MCF 10A (cell line): ENCODE measurements at places on chromosomes 2 and 18.

DNA sequence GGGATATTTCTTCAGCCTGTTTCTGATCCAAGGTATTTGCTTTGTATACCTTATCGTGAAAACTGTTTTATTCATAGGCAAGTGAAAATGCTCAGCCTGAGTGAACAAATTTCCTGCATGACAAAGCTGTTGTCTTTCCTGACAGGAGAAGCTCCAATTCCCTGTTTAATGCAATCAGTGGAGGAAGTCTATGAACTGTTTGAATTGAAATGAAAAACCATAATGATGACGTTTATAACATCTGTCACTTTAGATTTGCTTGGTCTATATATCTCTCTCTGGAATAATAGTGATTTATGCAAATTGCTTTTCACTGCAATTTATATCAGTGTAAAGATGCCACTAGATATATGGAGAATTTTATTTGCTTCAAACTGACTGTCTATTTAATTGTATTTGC is 239.4 kb upstream of the HNMT start:
- no peak for DNase-seq

DNA sequence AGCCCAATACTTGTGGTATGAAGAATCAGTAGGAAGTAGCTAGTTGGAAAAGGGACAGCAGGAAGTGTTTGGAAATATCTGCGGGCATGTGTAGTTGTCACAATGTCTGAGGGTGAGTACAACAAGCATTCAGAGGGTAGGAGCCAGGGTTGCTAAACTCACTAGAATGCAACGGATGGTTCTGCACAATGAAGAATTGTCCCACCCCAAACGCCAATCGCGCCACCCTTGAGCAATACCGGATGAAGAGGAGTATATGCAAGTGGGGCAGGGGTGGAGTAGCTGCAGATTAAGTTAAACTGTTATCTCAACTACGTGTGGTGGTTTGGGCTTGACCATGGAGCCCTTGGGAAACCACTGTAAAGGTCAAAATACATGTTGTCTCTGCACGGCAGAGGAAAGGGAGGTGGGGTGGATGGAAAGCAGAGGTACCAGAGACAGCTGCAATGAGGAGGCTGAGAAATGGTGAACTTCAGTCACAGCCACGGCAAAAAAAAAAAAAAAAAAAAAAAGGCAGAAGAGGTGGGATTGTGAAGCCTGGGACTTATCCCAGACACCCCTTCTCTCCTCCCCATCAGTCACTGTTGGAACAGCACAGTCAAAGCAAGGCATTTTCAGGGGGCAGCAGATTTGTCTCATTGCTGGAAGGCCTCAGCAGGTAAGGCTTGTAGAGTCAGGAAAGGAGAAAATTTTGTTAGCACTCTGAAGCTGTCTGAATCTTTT is 5.2 kb downstream of the CCL20 start:
- DNase-seq = peak; percentile 95

- peak; percentile 20 for DNase-seq
These were observed 516.3 kb downstream of the NRXN1 start for GRCh38 chr2:50515638-50516037.

DNA sequence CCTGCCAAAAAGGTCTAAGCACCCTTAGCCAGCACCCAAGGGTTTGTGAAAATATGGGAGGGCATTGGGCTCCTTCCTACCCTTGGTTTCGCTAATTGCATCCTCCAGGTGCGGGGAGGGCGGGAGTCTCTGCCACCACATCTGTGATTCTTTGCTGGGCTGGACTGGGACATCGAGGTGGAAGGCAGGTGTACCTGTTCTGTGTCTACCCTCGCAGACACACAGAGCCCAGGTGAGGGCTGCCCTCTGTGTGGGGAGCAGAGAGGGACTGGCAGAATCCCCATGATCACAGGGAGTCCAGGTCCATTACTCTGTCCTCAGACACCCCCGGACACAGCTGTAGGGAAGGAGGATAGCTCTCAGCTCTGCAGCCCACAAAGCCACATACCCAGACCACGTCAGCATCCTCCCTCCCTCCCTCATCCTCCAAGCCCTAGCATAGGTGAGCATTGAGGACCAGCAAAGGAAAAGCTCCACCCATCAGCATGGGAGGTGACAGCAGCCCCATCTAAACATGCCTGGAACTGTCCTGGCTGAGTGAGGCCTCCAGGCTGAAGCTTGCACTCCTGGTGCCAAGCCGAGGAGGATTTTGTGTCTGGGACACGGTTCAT is 49.8 kb downstream of the PLB1 start:
- DNase-seq = no peak

DNA sequence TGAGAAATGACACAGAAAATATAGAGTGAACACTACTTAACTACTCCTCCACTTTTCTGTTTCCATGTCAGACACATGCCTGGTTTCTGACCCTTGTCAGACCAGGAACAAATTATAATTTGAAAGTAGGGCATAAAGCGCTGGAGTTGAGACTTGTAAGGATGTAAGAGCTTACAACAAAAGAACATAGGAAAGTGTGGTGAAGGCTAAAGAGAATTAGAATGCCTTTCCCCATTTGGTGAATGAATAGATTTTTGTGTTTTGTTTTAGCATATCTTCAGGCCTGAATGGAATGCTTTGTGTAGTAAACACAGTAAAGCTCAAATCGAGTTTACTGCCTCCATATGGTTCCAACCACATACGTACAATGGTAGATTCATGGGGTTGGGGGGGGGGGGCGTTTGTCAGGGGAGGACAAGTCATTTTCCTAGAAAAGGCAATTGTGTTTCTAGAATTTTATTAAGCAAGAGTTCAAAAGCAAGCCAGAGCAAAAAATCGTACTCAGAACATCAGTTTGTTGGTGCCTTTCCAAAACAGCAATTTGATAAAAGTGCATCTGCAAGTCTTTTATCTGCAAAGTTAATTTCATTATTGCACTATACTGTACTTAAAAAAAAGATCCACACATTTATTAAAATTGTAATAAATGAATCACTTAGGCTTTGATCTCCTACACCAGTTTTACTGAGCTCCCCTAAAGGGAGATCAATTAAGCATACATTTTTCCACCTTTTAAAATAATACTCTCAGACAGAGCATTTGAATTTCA is 30.9 kb downstream of the NRXN1 start:
- no peak for DNase-seq

- no peak for DNase-seq
These were observed 184.8 kb upstream of the SOX11 start for GRCh38 chr2:5507367-5507766.

- DNase-seq = no peak
These were observed 36.7 kb downstream of the FBXO15 start for GRCh38 chr18:74110976-74111375.

DNA sequence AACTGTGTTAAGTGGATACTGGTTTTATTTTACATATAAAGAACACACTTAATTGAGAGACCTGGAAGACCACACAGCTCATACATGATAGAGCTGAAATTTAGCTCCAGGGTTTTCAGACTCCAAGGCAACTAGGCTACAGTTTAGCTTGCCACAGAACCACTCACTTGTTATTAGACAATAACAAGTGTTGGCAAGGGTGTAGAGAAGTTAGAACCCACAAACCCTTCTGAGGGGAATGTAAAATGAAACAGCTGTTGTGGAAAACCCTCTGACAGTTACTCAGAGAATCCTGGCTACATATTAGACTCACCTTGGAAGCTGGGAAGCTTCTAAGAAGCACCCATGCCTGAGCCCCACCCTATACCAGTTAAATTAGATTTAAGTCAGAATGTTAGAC is 75.3 kb downstream of the MAP3K20 start:
- no peak for DNase-seq

- DNase-seq = no peak
These were observed 59.9 kb upstream of the PID1 start for GRCh38 chr2:229330952-229331351.

DNA sequence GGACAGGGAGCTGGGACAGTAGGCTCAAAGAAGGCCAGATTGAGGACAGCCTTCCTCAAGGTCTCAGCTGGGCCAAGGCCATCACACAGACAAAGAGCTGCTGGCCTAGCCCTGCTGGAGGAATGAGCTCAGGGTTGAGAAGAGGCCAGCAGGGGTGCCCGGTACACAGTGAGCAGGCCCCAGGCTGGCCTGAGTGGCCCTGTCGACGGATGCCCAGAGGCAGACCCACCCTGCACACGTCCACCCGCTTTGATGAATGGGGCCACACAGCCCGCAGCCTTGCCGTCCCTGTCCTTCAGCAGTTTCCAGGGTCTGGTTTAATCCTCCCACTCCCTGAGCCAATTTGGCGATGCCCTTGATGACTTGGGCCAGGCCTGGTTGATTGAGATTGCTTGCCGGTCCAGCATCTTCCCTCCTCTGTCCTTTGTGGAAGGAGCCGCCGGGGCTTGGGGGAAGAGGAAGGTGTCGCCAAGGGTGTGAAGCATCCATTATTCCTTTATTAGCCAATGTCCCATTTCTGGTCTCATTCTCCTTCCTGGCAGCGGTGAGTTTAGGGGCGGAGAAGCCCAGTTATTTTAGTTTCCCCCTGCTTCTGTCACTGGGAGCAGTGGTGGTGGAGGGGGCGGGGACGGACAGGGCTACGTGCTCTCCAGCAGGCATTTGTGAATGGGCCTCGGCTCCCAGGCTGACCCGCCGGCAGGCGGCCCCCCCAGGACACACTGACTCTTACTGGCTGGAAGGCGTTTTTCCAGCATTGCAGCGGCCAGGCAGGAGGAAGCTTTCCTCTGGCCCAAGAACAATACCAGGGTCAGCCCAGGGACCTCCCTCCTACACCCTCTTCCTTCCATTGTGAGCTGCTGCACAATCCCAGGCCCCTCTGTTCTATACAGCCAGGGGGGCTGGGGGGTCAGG is 141.8 kb downstream of the CTIF start:
- DNase-seq = no peak

GRCh38 chr2:74507926-74508520 is 528 bp upstream of the PCGF1 start:
- peak; percentile 24 for DNase-seq

DNA sequence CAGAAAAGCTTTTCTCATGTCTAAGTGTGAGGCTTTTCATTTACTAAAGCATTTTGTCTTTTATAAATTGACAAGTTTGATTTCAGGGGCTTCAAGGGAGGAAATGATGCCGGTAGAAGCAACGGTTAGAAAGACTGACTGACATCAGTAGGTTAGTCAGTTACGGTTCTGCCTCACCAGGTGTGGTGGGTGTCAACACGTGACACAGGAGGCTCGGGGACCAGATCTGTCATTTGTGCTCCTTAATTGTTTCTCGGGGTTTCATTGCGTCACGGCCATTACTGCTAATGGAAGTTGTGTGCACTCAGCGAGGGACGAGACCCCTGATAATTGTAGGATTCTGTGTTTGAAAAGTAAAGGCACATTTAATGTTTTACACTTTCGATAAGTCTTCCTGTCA is 18.9 kb upstream of the PTPRM start:
- DNase-seq = no peak

GRCh38 chr2:186559370-186559769 is 30.5 kb upstream of the ITGAV start:
- DNase-seq = no peak

GRCh38 chr18:9025091-9025838 is 77.2 kb upstream of the NDUFV2 start:
- peak; percentile 19 for DNase-seq

DNA sequence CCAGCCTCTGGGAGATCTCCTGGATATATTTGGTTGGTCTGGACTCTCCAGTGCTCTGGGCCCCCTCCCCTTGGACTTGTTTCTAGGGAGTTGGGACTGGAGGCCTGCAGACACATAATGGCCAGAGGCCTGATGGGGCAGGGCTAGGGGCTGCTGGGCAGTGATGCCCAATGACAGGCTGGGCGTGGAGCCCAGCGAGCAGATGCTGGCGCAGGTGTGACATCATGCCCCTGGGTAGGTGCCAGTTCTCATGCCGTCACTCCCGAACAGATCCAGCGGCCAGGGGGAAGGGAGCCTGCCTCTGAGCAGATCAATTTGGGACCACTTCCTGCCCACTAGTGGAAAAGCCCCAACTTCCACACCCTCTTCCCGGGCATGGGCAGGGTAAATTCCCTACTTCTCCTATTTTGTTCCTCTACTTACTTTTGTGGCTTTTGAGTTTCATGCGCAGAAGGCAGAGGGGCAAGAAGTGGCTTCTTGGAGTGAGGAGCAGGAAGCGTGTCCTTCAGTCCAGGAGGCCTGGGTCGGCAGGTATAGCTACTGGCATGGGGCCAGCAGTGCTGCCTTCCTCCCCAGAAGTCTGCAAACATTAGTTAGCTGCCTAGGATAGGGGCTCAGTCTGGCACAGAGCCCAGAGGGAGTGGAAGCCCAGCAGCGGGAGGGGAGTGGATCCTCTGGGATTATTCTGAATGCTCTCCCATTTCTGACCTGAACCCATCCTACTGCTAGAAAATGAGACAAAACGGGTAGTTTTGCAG is 6.1 kb downstream of the MPV17 start:
- peak; percentile 74 for DNase-seq

- no peak for DNase-seq
These were observed 145.8 kb downstream of the TMEM163 start for GRCh38 chr2:134573085-134573370.

DNA sequence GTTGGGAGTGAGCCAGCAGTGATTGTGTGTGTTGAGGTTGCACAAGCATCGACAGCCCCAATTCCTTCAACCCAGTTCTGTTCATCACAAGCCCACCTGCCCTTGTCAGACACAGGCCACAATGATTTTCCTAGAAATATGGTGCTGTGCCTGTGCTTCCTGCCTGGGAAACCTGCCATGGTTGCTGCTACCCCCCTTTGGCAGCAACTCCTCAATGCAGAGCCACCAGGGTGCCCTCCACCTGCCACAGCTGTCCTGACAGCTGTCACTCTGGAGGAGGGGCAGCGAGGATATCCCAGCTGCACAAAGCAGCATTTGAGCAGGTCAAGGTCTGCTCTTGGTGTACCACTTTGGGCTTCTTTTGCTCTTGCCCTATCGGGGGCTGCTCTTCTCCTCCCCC is 27.1 kb downstream of the SMIM21 start:
- DNase-seq = no peak

DNA sequence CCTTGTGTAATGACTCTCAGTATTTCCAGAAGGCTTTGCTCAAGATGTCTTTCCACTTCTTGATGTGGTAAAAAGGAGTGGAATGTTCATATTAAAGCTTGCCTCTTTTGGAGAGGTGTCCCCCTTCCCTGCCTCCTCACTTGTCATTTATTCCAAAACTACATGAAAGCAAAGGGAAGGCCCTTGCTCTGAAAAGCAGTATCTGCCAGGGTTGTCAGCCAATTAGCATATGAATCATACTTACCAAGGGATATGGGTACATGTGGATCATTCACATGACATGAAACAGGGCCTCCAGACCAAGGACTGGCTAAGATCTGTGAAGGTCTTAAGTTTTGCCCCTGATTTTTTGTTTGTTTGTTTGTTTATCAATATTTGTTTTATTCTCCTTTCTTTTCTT is 31.3 kb downstream of the ANXA4 start:
- peak; percentile 48 for DNase-seq

DNA sequence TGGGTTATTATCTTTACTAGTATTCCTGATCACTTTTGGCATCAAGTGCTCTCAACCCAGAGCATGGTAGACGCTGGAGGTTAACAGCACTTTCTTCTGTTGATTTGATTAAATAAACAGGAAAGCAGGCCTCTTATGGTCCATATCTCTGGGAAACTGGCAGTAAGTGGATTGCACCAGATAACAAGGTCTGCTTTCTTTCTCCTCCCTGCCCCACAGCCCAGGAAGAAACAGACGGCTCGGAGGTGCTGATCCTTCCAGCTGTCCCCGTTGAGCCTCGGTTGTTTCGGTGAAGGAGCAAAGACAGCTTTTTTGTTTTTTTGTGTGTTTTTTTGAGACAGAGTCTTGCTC is 100.8 kb upstream of the KCTD1 start:
- no peak for DNase-seq

GRCh38 chr2:237262838-237263771 is 150.9 kb downstream of the COL6A3 start:
- peak; percentile 87 for DNase-seq

GRCh38 chr2:54455563-54456361 is at the start of gene SPTBN1:
SPTBN1 (plus strand) TSS chr2:54456327; CDS start chr2:54526419, 70,092 bp downstream.
- DNase-seq = peak; percentile 44
